ENCODE measurements at places on chromosomes 11 and 22. TPM values are rescaled to one million over a fixed set of nuclear protein-coding genes. Genes with fewer than 3 reads are reported as not detected.

GRCh38 chr11:96311120-96311568 lies 31.9 kb downstream of the MAML2 start:
- H3K36me3 ChIP-seq, result no peaks in the 10 kb centered on the region
- peak overlapping the region; percentile 51 for H3K27ac ChIP-seq
- no peak for DNase-seq
- H3K27me3 ChIP-seq, result no peaks in the 10 kb centered on the region

- no peak for DNase-seq
- no peak overlapping the region for H3K27ac ChIP-seq
- peaks cover 24% of the 10 kb centered on the region for H3K27me3 ChIP-seq
- H3K36me3 ChIP-seq, result no peaks in the 10 kb centered on the region
- peaks cover 3% of the 10 kb centered on the region for H3K4me1 ChIP-seq
Observed at GRCh38 chr11:8359521-8359920, 95.8 kb upstream of the LMO1 start.

- H3K4me1 ChIP-seq, result no peaks in the 10 kb centered on the region
- no peaks in the 10 kb centered on the region for H3K36me3 ChIP-seq
- H3K4me3 ChIP-seq, result no peak overlapping the region
- no peak overlapping the region for H3K27ac ChIP-seq
- no peak for DNase-seq
Observed at GRCh38 chr11:92198268-92198667, 26.4 kb upstream of the FAT3 start.

The IL18 gene
- 0.94 TPM for total RNA-seq

DNA sequence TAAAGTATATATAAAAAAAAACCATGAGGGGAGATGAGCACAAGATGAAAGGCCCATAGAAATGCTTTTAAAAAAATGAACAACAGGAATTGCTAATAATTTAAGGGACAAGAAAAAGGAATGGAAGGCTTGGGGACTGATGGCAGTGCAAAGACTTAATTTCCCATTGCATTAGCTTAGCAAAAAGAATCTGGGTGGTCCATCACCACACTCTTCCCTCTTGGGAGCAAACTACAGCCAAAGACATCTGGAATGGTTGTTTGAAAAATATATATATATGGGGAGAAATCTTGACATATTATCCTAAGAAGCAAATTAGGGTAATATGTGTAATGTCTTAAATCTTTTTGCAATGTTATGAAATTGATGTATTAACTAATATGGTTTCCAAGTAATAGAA lies 727.1 kb downstream of the METTL15 start:
- H3K27ac ChIP-seq, result no peak overlapping the region
- no peak overlapping the region for H3K4me3 ChIP-seq
- H3K36me3 ChIP-seq, result no peaks in the 10 kb centered on the region

- H3K27me3 ChIP-seq, result peaks cover 13% of the 10 kb centered on the region
- H3K36me3 ChIP-seq, result no peaks in the 10 kb centered on the region
- H3K4me3 ChIP-seq, result no peak overlapping the region
- no peak overlapping the region for H3K27ac ChIP-seq
Observed at GRCh38 chr22:32926600-32926999, 125.1 kb downstream of the TIMP3 start.

DNA sequence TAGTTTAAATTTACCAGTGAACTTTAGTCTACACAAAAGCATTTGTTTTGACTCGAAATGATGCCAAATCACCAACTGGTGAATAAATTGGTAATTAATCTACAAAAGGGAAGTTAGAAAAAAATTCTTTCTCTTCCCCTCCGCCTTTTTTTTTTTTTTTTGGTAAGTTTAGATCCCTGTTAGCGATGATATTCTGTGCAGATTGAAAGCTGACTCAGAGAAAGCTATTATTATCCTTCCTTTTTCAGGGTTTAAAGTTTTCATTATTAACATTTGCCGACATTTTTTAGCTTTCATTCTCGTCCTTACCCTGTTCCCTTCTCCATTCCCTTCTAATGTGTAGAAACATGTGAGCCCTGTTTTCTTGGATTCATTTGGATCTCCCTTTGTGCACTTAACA lies 16.8 kb upstream of the NUP160 start:
- no peaks in the 10 kb centered on the region for H3K36me3 ChIP-seq
- peak overlapping the region; percentile 66 for H3K27ac ChIP-seq
- H3K4me1 ChIP-seq, result peaks cover 18% of the 10 kb centered on the region
- H3K27me3 ChIP-seq, result no peaks in the 10 kb centered on the region

DNA sequence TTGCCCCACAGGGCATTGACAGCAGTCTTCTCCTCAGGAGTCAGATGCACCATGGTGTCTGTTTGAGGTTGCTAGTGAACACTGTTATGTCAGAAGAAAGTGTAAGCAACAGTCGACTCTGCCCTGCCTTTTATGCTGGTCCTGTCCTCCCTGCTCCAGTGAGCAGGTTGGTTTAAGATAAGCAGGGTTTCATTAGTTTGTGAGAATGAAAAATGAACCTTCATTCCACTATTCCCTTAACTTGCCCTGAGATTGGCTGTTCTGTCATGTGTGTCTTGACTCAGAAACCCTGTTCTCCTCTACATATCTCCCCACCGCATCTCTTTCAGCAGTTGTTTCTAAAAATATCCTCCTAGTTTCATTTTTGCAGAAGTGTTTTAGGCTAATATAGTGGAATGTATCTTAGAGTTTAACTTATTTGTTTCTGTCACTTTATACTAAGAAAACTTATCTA lies at the start of gene HBD:
TSS of gene HBD (minus strand) at position 103 of the 454 bp plus-strand sequence. CDS start at position 53, 50 bp downstream.
- peaks cover 18% of the 10 kb centered on the region for H3K27me3 ChIP-seq
- no peak within 1 kb of the TSS for H3K27ac ChIP-seq
- H3K4me1 ChIP-seq, result peaks cover 5% of the 10 kb centered on the region
- no peaks in the 10 kb centered on the region for H3K36me3 ChIP-seq
- DNase-seq, result no peak

DNA sequence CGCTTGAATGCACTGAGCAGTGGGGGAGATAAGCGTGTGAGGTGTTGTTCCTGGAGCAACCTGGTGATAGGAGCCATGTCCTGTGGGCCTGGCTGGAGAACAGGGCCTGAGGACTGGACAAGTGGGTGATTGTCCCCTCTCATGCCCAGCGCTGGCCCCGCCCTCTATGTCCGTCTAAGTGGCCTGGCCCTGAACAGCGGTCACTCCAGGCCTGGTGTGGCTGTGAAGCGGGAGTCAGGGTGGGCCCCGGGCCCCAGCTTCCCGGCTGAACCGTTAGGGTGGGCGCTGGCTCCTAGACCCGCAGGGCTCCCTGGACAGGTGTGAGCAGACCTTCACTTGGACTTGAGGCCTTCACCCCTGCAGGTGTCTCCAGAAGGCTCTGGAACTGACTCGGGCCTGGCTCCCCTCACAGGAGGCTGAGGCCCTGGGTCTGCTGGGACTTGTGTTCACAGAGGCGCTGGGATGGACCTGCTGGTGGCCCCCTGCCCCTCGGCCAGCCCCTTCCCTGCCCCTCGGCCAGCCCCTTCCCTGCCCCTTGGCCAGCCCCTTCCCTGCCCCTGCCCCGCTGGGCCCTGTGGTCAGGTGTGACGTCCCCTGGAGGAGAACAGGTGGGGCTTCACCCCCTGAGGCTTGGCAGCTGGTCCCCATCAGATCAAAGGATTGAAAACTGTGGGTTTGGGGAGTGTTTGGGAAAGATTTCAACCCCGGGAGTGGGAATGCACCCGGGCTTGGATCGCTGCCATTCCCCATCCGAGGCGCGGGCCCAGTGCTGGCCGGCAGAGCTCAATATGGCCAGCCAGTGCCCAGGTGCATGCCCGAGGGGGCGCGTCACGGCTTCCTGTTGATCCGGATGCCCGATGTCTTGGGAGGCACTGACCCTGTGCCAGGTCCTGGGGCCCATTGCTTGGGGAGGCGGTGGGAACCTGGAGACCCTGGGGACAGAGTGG lies 3.2 kb upstream of the MUC6 start:
- H3K27me3 ChIP-seq, result no peaks in the 10 kb centered on the region
- no peaks in the 10 kb centered on the region for H3K36me3 ChIP-seq
- no peak overlapping the region for H3K27ac ChIP-seq
- no peak for DNase-seq
- no peaks in the 10 kb centered on the region for H3K4me1 ChIP-seq

The CSF2RB gene
- 8.0 TPM for total RNA-seq

The MMP7 gene
- total RNA-seq, result not detected

The THYN1 gene
- 32.9 TPM for total RNA-seq

- no peaks in the 10 kb centered on the region for H3K27me3 ChIP-seq
- H3K4me1 ChIP-seq, result peaks cover 10% of the 10 kb centered on the region
- no peak overlapping the region for H3K27ac ChIP-seq
Observed at GRCh38 chr22:46635756-46636155, 15.6 kb downstream of the GRAMD4 start.

DNA sequence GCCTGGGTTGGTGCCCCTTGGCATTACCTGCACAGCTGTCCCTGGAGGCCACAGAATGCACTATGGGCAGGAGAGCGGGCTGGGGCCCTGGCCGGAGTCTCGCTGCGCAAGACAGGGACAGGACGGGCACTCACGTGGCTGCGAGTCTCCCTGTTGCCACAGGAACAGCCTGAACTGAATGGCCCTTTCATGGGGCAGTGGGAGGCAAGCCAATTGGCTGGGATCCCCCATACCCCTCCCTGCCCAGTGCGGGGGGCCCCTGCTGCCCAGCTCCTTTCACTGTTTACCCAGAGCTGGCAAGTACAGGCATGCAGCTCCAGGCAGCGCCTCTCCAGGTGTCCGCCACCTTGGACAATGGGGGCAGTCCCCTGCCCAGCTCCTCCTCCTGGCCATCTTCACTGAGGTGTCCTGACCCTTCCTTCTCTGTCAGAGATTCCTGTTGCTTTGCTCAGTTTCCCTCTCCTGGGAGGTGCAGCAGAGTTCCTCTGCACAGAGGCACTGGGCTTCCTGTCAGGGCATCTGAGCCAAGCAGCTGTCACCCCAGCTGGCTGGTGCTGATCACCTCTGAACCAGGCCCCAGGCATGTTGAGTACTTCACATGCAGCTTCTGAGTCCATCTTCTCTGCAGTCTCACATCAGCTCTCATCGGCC lies 5.2 kb downstream of the USP2 start:
- peaks cover 12% of the 10 kb centered on the region for H3K27me3 ChIP-seq
- H3K4me3 ChIP-seq, result no peak overlapping the region
- peaks cover 8% of the 10 kb centered on the region for H3K4me1 ChIP-seq
- H3K27ac ChIP-seq, result peak overlapping the region; percentile 61
- DNase-seq, result no peak

The ZC3H7B gene
- 35.9 TPM for total RNA-seq

GRCh38 chr11:72670041-72670440 lies 4.2 kb downstream of the PDE2A start:
- H3K4me1 ChIP-seq, result peaks cover 14% of the 10 kb centered on the region
- DNase-seq, result no peak
- H3K27me3 ChIP-seq, result peaks cover 83% of the 10 kb centered on the region
- H3K27ac ChIP-seq, result no peak overlapping the region
- peaks cover 12% of the 10 kb centered on the region for H3K36me3 ChIP-seq

GRCh38 chr22:38005943-38006342 lies 21.6 kb upstream of the SOX10 start:
- no peaks in the 10 kb centered on the region for H3K36me3 ChIP-seq
- H3K27ac ChIP-seq, result peak overlapping the region; percentile 47
- DNase-seq, result no peak
- no peaks in the 10 kb centered on the region for H3K27me3 ChIP-seq

The SLC22A24 gene
- total RNA-seq, result not detected

The SHISA8 gene
- not detected for total RNA-seq

- H3K4me3 ChIP-seq, result peak overlapping the region; percentile 36
- peaks cover 6% of the 10 kb centered on the region for H3K36me3 ChIP-seq
- peaks cover 54% of the 10 kb centered on the region for H3K4me1 ChIP-seq
- no peaks in the 10 kb centered on the region for H3K27me3 ChIP-seq
- H3K27ac ChIP-seq, result peak overlapping the region; percentile 92
- DNase-seq, result no peak
Observed at GRCh38 chr11:46342239-46342638, 5.0 kb upstream of the DGKZ start.

The CASP1 gene
- total RNA-seq, result 52.9 TPM

DNA sequence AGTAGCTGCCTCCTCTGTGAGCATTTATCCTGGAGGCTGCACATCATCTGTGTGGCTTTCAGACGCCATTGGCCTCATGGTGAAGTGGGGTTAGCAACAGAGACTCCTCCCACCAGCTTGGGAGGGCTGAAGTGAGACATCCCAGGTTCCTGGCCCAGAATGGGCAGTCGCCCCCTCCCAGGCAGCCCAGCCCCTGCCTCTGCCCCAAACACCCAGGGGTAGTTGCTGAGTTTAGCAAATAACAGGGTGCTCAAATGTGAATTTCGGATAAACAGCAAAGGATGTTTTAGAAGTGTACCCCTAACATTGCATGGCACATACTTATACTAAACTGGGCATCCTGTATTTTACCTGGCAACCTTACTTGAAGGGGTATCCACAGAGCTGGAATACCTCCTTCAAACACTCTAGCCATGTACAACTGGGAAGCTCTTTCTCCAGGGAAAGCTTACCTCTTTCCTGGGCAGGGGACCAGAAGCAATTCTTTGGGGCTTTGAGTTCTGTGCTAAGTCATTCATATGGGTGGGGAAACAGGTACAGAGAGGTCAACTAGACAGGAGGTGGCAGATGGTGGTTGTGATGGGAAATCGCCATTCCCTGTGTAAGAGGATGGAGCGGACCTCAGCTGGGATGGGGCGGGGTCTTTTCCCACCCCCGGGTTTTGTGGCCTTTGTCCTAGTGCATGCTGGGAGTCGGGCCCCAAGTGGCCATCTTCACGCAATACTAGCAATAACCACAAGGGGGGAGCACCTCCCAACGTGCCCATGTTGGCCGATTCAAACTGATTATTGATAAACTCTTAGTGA lies 19.3 kb downstream of the MTFP1 start:
- H3K36me3 ChIP-seq, result peaks cover 8% of the 10 kb centered on the region
- peaks cover 88% of the 10 kb centered on the region for H3K27me3 ChIP-seq
- no peak overlapping the region for H3K27ac ChIP-seq
- DNase-seq, result peak; percentile 29
- no peak overlapping the region for H3K4me3 ChIP-seq

- no peak overlapping the region for H3K27ac ChIP-seq
- no peaks in the 10 kb centered on the region for H3K27me3 ChIP-seq
- no peaks in the 10 kb centered on the region for H3K36me3 ChIP-seq
- no peak for DNase-seq
Observed at GRCh38 chr11:9330387-9331384, 16.3 kb upstream of the TMEM41B start.

Measured in T-helper 17 cell (primary cell).